ENCODE measurements at places on chromosomes 4 and X.

DNA sequence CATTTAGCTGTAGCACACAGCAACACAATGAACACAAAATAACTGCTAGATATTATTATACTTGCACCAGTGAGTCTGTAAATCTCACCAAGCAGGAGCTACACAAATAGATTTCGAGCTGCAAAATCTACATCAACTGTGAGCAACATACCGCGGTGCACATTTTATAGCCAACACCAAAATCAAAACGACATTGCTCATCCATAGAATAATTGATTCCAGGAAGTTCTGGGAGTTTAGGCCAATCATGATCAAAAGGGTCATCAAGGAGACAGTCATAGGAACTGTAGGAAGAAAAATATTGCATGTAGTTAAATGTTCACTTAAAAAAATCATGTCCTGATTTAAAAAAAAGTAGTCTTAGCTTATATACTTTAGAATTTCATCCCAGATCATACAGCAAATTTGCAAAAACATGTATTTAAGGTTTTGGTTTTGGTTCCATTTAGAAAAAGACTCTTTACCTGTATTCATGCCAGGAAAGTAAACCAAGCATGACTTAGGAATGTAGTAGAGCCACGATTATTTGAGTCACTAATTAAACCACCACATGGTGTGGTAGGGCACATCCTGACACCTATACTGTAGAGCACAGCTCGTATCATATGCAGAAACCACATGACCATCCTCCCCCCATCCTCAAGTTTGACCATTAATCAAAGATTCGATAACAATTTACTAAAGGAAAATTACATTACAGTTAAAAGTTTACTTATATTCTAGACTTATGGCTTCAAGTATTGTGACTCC, 250.4 kb downstream of the ADAMTS3 start:
- no peak for DNase-seq

DNA sequence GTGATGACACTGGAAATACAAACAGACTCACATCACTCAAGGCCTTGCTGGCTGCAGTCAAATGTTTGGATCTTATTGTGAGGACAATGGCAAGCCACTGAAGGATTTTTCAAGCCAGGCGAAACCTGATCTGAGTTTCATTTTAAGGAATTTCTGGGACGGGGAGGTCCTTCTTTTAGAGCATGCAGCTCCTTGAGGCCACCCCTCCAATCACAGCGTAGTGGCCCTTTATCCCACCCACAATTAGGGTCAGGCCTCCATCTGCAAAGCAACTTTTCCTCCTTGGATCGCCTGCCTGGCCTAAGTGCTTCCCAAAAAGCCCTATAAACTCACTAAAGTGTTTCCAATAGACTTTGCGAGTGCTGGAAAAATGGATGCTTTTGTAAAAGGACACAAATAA, 115.5 kb downstream of the EFHC2 start:
- DNase-seq, result no peak

- no peak for DNase-seq
These were observed 50.2 kb downstream of the DDX3X start for GRCh38 chrX:41384051-41384705.

DNA sequence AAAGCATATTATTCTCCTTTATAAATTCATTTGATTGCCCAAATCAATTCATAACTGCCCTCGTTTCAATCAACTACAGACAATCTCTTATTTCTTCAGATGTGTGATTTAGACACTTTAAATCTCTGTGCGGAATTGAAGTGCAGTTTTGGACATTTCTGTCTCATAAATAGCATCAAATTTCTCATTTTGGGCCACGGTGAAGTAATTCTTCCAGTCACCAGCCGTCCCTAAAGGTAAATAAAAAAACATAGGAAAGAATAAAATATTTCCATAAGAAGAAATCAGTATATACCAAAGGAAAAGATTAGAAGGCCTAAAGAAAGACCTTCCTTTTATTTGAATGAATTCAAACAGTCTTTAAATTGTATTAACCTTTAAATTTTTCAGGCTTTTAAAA, 33.4 kb downstream of the SULT1B1 start:
- DNase-seq, result no peak

- DNase-seq, result no peak
These were observed 788.4 kb downstream of the RPA4 start for GRCh38 chrX:97672138-97672537.

DNA sequence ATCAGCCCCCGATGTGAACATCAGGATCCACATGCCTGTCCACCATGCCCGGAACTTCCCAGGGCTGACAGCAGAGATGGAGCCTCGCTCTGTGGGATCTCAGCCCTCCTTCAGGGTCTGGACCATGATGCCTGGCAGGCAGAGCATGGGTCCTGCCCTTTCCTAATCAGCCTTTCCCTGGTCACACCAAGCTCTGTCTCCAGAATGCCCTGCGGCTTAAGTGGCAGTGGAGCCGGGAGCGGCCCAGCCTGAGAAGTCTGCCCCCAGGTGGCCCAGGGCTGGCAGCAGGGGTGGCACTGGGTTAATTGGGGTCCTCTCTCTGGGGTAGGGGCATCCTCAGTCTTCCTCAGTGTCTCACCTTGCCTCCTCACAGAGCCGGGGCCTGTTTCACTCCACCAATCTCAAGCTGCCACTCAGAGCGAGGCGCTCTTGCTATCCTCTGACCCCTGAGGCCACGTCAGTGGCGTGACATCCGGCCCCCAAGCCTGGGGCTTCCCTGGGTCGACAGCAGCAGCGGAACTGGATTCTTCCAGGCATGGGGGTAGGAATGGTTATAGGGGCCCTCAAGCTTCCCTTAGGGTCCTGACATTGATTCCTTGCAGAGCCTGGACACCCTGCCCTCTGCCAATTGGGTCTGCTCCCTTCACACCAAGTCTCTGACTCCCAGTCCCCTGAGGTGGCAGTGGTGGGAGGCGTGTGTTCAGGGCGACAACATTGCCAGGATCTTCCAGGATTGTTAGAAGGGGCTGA, 20.8 kb upstream of the TMEM185A start:
- no peak for DNase-seq

GRCh38 chr4:23068287-23068686, 375.6 kb downstream of the GBA3 start:
- DNase-seq, result no peak

DNA sequence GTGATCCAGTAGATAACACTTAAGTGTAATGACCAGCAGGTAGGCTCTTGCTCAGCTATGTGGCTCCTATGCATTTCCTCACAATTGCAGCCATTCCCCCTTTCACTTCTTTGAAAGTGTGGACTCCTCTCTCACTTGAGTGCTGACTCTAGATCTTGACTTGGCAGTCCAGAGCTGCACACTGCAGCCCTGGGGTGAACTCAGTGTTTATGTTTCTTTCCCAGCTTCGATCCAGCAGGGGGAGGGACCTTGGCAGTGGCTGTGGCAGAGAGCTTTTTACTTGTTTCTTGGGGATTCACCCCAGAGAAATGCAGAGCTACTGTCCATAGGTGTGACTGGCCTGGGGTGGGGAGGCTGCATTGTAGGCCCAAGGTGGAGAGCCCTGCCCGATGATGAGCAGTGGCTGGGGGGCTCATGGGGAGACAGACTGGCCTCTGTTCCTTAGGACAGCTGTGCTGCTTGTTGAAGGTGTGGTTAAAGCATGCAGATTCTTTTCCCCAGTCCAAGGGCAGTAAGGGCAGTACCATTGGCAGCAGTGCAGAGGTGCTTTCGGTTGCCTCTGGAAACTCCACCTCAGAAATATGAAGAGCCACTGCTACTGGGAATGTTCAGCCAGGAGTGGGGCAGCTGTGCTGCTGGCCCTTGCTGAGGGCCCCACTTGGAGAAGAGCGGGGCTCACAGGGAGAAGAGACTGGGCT, 134.7 kb downstream of the SH3BGRL start:
- DNase-seq, result no peak

DNA sequence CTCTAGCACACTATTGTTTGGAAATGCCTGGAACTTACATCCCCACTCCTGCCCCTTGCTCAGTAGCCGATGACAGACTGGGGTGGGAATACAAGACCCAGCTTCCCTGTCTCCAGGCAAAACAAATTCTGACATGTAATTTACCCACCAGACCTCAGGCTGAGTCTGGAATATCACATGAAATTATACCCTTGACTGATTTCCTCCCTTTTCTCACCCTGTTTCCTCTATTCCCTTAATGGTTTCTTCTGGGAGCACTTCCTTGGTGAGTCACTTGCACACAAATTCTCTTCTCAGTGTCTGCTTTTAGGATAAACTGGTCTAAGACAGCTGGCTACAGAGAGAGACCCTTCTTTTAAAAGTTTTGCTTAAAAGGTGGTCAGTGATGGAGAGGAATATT, 65.8 kb upstream of the DIPK2B start:
- no peak for DNase-seq

DNA sequence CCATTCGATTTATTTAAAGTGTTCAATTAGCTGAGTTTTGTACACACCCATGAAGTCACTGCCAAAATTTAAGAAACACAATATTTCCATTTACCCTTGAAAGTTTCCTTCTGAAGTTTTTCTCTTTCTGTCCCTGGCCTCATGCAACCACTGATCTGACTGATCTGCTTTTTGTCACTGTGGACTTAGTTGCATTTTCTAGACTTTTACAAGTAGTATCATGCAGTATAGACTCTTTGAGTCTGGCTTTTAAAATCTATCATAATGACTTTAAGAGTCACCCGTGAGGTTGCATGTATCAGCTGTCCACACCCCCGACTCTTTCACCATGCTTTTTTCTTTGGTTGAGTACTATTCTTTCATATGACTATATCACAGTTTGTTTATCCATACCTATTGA, 29.0 kb upstream of the PDLIM3 start:
- no peak for DNase-seq

DNA sequence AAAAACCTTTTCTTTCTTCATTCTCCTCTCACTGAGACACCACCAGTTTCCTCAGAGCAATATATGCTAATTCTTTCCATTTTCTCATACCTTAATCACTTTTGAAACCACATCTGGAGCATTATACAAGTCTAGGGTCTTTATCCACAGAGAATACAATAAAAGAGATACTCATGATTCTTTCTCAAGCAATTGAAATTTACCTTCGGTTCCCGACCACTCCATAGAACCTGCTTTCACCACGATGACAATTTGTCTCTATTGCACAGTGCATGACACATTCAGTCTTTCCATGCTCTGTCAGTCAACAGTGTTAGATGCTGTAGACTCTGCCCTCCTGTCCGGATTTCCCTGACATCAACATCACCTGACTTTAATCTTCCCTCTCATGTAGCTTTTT, 409.3 kb upstream of the NWD2 start:
- no peak for DNase-seq

DNA sequence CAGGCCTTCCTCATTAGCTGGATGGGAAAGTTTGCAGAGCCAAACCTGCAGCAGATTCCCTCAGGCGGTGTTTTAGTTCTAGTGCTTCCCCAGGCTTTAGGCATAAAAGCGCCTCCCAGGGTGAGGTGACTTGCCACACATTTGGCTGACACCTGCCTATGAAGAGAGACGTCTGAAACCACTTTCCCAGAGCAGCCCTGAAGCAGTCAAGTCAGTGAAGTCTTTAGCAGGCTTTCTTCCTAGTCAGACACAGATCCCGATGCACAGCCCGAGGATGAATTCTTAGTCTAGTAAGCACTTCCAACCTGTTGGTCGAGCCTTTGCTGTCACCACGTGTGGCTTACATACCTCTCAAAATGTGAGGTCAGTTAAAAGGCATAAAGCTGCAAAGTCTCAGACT, 484.1 kb downstream of the SMARCA1 start:
- DNase-seq, result no peak

DNA sequence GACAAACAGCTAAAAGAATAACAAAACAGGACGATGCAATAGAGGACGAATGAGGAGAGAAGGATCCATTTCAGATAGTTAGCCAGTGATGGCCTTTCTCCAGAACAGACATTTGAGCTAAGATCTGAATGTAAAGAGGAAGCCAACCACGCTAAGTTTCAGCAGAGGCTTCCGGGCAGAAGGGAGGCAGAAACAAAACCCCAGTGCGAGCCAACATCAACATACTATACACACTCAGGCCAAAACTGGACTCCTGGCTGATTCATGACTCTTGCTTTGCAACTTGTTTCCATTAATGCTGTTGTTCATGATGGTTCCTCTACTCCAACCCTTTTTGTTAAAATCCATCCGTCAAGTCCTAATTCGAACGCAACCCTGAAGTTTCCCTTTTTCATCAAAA, 730.3 kb downstream of the TRIML1 start:
- no peak for DNase-seq

DNA sequence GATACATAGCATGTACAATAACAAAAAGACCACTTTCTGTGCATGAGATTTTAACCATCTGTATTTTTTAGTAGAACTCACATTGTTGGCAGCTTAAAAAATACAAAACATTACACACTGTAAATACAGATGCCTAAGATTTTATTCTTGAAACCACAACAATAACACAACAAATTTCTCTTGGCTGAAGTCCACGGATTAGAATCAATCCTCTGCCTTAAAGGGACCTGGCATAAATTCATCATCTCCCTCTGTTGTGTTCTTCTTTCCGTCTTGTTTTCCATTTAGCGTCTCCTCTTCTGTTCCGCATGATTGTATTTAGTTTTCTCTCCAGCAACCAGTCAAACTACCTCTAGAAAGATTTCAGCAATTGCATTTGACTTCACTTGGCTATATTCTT, 231.0 kb downstream of the SPOCK3 start:
- no peak for DNase-seq

DNA sequence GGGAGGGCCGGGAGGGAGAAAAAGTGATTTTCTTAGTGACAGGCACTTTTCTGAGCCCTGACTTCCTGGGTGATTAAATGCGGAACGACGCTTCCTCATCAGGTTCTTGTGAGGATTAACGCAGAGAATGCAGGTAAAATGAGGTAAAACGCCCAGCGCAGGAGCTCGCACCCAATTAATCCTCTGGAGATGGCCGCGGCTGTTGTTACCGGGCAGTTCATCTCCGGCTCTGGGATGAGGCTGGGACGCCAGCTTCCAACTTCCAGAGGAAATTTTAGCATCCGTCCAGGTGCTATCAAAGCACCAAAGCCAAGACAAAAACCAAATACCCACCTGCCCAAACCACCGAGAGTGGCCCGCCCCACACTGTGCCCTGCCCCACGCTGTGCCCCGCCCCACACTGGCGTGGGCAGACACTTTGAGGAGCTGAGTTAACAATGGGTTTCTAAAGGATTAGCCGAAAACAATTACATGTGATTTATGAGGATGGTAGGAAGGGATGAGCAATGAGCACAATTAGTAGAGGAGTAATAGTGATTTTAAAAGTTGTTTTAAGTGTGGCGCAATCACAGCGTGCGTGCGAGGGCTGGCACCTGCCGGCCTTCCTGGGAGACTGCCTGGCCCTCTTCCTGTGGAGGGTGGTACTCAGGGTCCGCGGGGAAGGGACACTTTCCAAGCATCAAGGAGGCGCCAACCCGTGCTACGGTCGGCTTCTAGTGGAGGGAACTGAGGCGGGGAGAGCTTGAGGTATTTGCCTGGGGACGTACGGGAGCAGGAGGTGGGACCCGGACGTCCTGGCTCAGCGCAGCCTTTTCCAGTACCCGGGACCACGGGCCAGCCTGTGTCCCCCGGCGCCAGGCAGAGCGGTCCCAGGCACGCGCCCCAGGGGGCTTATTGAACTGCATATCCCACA, 41.6 kb upstream of the ADRA2C start:
- DNase-seq, result no peak

GRCh38 chrX:124231451-124231759, 101.1 kb upstream of the TEX13D start:
- DNase-seq, result no peak

Data from esophagus squamous epithelium (tissue), 5 donors.